ENCODE measurements at places on chromosomes 3 and 15.
A peak's percentile ranks its signal among the peaks of the same experiment; 100 is the strongest.

DNA sequence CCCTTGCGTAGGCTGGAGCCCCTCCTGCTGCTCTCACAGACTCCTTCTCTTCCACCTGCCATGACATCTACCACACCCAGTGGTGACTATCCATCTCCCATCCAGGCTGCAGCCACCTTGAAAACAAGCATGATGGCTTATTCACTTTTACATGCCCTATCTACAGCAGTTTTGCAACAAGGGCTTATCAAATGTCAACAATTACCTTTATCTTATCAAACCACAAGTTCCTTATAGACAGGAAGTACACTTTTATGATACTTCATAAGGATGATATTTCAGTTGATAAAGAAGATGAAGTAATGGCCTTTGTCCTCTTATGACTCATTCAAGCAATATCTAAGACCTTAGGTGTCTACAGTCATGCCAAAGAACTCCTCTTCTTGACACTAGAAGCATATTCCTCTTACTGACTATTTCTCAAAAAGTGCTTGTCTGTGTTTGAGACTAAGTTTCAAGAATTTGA, 125.3 kb upstream of the SPRED1 start:
- no peak for DNase-seq

DNA sequence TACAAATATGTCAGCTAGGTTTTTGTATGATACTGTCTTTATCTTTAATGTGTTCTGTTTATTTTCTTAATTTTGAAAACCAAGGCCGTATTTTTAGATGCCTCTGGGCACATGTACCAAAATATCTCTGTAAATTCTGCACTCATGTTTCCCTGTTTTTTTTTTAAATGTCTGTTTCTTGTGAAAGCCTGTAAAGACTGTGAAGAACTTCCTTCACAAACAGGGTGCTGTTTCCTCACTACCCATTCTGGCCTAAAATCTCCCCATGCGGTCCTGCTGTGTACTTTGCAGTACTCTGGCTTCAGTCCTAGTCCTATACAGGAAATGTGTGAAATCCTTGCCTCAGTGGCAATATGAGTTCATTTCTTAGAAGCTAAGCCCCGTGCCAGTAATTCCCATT, 133.4 kb upstream of the ZBTB20 start:
- DNase-seq, result no peak

- peak; percentile 72 for DNase-seq
These were observed 20.9 kb downstream of the PGBD4 start for GRCh38 chr15:34122771-34123183.

- DNase-seq, result peak; percentile 19
These were observed 2.7 kb downstream of the UPK1B start for GRCh38 chr3:119175872-119176756.

DNA sequence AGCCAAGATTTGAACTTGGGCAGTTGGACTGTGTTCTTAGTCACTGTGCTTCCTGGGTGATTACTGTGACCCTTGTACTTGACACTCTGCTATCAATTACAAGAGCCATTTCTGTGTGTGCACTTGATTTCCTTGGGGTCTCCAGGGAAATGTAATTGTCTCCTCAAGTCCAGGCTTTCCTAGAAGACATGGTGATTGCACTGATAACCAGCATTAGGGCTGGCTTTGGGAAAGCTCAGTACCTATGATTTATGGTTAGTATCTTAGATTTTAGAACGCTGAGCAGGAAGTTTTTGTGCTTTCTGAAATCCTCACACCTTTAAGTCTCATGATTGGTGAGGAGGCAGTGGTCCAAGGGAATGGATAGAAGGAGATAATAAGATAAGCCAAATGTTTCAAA, 1.6 kb upstream of the CLDN11 start:
- no peak for DNase-seq

DNA sequence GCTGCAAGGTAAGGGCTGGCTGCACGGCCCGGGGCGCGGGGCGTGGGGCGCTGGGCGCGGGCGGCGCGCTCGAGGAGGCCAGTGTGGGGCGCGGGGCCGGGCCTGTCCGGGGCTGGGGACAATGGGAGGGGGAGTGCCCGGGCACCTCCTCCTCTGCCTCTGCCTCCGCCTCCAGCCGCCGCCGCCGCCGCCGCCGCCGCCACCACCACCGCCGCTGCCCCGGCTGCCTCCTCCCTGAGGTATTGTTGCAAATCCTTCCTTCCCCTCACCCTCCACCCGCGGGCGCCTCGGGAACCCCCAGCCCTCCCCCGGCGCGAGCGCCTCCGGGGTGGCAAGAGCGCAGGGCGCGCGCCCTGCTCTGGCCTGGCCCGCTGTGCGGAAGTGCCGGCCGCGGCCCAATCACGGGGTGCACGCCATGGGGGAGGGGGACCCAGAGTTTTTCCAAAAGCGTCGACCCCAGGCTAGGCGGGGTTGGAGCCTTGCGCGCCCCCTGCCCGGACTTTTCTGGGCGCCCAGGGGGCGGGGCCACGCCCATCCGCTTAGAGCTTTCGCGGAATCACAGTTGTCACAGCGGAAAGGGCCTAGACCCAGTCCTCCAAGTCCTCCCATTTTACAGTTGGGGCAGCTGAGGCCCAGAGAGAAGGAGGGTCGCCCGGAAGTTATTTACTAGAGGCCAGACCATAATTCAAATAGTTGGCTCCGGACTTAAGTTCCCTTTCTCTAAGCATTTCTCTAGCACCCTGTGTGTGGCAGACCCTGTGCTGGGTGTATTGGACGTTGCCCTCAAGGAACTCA, at the start of gene LPP:
LPP (plus strand) TSS at position 144 of the 795 bp plus-strand sequence. CDS start 251,964 bp downstream, outside the sequence.
- DNase-seq, result peak; percentile 85

DNA sequence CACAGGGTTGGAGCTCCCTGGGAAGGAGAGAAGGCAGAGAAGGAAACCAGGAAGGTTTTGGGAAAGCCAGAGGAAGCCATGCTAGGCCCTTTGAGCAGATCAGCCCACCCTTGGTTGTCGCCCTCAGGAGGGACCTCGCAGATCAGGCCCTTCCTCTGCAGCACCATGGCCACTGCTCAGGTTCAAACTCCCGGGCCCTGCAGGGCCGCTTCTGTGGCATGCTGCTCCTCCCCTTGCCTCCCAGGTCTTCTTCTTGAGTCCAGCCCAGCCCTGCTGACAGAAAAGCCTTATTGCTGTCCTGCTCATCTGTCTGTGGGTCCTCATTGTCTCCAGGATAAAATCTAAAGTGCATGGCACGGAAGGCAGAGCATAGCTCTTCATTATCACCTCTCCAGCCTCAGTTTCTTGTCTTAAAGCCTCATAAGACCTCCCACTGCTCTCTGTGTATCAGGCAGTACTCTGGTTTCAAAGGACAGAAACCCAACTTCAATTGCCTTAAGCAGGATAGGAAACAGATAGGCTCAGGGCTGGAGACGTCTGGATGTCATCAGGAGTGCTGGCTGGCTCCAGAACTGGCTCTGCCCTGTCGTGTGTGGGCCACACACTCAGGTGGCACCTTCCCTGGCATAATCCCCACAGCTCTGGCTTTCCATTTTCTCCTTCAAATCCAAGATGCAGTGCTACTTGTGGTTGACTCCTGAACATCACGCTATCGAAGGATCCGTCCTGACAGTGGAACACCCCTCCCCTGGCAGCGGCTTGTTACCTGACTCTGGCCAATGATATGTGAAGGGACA, 118.5 kb downstream of the EEFSEC start:
- no peak for DNase-seq

DNA sequence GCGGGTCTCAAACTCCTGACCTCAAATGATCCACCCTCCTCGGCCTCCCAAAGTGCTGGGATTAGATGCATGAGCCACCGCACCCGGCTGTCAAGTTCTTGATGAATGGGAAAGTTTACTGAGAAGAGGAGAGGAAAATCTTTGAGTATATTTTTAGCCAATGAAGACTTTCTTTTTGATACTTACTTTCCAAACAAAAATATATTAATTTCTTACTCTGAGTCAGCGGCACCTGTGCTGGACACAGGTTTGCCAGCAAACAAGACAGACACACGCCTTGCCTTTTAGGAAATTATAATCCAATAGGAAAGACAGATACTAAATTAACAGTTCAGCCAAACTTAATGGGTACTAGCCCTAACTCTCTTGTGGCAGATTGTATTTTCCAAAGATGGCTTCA, 166.6 kb downstream of the SHQ1 start:
- no peak for DNase-seq

GRCh38 chr15:88262064-88262463, 5.5 kb upstream of the NTRK3 start:
- DNase-seq, result no peak

GRCh38 chr15:93196135-93196670, 107.2 kb upstream of the RGMA start:
- no peak for DNase-seq

DNA sequence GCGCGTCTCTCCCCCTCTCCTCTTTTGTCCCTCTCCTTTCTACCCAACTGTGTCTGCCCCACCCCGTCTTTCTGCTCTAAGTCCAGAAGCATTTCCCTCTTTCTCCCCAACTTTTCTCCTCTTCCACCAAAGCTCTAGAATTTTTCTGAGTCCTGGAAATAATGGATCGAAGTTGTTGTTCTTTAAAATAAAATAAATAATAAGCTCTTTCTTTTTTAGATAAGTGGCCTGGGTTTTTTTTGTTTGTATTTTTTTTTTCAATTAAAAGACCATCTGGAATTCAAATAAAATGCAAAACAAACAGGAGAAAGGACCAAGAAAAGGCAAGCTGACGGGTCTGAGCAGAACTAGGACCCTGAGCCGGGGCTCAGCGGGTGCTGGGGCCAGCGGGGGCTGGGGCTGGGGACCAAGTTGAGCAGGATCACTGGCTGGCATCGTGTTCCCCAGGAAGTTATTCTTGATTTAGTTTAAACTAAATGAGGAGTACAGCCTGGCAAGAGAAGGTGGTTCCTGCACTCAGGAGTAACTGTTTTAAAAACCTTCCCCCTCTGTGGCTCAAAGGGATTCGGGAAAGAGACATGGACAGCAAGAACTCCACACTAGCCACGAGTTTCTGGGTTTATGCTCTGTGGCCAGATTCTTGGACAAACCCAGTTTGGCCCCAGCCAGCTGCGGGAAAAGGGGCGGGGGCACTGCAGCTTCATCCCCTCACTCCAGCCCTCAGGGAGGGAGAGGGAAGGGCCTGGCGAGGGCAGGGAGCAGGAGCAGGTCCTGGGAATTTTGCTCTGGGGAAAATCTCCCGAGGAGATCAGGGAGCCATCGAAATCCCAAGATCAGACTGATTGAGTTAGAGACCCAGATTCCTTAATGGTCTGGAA, 8.4 kb downstream of the GATA2 start:
- no peak for DNase-seq
